GM04504 (cell line): ENCODE measurements at places on chromosomes 3 and 15.

GRCh38 chr3:176505878-176506621 is 691.2 kb downstream of the TBL1XR1 start:
- DNase-seq: no peak

DNA sequence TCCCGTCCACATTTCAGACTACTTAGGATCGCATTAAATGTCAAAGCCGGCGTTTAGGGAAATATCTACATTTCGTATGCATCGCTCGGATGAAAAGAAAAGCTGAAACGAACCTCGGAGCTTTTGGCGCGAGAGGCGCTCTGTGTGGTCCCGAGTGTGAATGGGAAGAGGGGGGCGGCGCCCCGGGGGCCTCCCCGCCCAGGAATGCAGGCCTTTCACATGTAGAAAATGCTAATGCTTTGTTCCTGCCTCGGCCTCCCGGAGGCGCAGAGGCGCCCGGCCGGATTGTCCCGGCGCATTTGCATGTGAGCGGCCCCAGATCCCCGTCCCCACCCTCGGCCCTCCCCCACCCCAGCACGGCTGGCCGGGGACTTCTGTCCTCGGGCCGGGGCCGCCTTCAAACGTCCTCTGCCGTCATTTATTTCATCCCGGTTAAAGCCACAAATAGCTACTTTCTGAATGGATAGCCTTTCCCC is 37.0 kb upstream of the TRIM71 start:
- DNase-seq: no peak

- no peak for DNase-seq
Observed at GRCh38 chr15:33679061-33679460, 289.2 kb upstream of the CHRM5 start.

- DNase-seq: no peak
Observed at GRCh38 chr3:31412832-31413231, 119.9 kb upstream of the STT3B start.

GRCh38 chr3:144660186-144660585 is 688.6 kb downstream of the DIPK2A start:
- DNase-seq: no peak

DNA sequence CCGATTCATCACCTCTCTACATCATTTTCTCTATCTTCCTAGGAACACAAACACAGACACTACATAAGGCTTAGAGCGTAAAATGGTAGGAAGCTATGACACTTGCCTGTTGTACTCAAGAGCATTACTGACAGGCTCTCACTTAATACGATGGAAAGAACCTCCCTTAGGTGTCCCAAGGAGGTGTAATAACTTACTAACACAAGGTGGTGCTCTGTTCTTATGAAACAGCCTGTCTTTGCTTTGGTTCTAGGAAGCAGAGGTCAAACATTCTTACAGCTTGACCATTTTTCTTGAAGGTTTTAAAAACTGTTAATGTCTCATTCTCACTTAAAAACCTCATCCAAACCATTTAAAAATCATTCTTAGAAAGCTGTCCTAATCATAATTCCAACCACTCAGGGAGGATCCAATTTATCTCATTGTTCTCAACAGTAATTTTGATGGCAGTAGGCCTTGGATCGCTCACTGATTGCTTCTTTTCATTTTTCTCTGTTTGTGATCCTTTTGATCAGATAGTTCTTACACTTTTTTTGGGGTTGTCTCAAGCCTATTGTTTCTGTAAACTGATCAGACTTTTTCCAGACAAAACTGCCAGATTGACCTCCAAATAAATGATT is 317.8 kb upstream of the AGTR1 start:
- peak; percentile 29 for DNase-seq

DNA sequence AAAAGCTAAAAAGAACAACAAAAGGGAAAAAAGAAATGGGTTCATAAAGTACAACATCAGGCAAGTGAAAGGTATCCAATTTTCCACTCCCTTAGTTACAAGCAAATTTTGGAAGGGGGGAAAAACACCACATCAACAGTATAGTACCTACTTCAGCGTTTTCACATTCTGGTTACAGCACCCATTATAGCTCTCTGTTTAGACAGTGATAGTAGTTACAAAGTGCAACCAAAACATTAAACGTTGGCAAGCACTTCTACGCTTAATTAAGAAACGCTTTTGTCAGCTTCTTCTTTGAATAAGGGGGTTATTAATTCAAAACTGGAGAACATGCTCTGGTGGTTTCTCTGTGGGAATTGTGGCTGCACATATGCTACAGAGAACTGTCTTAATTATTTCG is 180.2 kb downstream of the VPS13C start:
- no peak for DNase-seq

DNA sequence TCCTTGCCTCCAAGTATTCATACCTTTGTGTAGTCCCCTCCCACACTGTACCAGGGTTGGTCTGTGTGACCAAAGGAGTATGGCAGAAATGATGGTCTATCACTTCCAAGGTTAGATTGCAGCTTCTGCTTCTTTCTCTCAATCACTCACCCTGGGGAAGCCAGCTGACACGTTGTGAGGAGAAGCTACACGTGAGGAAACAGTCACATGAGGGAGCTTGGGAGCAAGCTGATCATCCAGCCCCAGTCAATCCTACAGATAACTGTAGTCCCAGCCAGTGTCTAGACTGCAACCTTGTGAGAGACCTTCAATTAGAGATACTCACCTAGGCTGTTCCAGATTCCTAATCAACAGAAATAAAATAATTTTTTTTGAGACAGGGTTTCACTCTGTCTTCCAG is 6.2 kb upstream of the ZNF774 start:
- DNase-seq: no peak

DNA sequence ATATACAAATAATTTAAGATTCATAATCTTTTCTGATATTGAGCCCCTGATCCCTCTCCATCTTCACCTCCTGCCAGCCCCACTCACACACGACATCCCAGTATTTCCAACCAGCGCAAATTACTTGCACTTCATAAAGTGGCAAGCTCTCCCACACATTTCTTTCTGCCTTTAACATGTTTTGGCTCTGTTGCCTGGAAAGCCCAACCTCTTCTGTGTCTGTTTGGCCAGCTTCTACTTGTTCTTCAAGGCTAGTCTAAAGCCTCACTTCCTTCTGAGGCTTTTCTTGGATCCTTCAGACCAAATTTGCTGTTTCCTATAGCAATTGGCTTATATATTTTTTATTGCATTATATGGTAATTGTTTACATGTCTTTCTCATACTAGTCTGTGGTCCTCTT is 5.1 kb upstream of the TM6SF1 start:
- DNase-seq: no peak

DNA sequence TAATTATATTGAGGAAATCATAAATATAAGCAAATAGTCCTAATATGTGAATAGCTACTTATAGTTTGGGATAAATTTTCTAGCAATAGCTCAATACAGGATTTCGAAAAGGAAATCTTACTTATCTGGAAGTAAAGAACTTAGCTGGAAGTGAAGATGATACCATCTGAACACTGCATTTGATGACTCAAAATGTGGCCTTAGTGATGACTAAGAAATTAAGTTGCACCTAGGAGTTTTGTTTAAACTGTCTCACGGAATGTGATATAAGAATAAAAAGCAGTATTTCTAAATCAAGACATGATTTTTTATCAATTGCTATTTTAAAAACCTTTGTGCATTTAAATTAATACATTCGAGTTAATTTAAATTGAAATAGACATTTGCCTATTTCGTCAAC is 91.2 kb downstream of the EOMES start:
- DNase-seq: no peak

GRCh38 chr3:125353128-125353527 is 22.0 kb downstream of the ZNF148 start:
- DNase-seq: no peak

DNA sequence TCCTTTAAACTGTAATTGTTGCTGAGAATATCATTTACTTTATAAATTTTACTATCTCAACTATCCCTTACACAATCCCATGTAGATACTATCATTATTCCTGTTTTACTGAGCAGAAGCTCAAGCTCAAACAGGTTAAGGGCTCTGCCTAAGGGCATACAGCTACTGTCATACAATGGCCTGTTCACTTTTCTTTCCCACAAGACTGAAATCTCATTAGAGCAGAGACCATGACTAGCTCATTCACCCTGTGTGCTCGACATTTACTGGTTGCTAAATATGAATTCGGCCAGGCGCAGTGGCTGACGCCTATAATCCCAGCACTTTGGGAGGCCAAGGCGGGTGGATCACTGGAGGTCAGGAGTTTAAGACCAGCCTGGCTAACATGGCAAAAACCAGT is 1.6 kb upstream of the MESP2 start:
- DNase-seq: no peak

DNA sequence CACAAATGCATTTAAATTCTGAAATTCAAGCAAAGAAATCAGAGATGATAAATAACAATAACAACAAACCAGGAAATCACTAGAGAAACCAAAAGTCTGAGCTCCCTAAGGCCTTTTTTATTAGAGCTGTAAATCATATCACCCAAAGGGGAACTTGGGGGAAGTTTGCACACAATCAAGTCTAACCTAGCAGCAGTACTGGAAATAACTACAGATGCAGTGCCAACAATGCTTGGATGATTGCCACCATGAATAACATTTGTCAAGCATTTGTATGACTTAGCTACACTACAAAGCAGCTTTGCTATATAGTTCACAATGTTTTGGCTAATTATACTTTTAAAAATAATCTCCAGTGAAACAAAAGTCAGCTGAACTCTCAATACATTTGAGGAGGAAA is 27.8 kb downstream of the SHQ1 start:
- DNase-seq: peak; percentile 74
